ENCODE measurements at places on chromosomes 5 and 9. TPM values are rescaled to one million over a fixed set of nuclear protein-coding genes. Genes with fewer than 3 reads are reported as not detected.

DNA sequence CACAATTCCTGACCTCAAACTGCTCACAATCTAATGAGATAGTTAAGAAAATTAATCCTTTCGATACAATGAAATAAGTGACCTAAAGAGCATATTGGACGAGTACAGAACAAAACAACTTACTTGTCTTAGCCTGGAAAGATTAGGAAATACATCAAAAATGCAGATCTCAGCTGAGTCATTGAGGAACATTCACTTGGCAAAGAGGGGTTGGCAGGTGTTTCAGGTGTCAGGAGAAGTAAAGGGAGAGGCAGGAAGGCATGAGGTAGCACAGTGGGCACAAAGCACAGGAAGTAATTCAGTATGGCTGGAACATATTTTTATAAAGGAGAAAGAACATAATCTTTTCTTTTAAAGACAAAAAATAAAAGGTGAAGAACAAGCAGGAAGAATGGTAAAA lies 628.8 kb upstream of the RGMB start:
- DNase-seq = no peak

GRCh38 chr5:90569084-90569483 lies 10.5 kb downstream of the ADGRV1 start:
- no peak for DNase-seq

- no peak for DNase-seq
Measured at GRCh38 chr5:96219580-96220281, 213.3 kb downstream of the PCSK1 start.

The IL31RA gene
- 0.62 TPM for polyA plus RNA-seq

The UBE2QL1 gene
- polyA plus RNA-seq = 3.8 TPM

DNA sequence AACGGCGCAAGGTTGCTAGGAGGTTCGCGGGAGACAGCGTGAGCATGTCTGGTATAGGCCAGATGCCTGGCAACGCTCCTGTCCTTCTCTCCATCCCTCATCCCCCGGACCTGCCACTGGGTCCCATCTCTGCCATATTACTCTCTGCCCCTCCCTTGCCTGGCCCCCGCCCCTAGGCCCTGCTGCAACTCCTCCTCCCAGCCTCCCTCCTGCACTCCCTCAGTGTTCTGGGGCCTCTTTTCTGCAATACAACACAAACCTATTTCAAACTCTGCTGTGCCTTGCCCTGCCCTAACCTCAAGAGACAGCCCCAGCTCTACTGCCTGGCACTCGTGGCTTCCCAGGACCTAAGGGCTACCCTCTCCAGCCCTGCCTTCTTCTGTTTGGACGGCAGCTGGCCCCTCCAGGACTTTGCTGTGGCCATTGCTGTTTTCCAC lies 8.9 kb upstream of the DBN1 start:
- DNase-seq = no peak

GRCh38 chr9:8115570-8115969 lies 316.0 kb upstream of the DMAC1 start:
- DNase-seq = no peak

DNA sequence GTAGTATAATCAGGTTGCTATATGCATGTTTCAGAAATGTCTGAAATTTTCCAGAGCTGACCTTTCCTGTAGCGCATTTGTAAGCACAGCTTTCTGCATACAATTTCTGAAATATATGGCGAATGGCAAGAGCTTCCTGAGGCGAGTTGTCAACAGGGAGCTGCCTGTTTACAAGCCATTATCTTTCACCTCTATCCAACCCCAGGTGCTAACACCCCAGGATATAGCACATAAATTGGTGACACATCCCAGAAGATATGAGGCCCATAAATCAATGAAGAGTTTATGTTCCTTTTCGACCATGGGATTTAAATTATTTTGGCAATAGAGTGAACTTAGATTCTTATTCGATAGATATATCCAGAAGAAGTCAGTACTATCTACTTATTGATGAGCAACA lies 379.8 kb downstream of the KDM4C start:
- no peak for DNase-seq

The SLC45A2 gene
- not detected for polyA plus RNA-seq

The FRMD3 gene
- 43.9 TPM for polyA plus RNA-seq

The FOXI1 gene
- not detected for polyA plus RNA-seq

DNA sequence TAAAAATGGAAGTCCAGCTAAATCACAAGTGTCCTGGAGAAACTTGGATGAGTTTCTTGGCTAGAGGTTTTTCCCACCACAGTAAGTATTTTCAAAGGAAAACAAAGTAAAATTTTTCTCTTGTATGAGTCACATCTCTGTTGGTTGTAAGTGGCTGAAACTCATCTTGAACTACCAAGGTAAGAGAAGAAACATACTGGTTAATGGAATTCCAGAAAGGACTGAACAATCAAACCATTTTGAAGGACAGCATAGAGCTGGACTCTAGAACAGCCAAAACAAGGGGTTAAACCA lies 102.8 kb upstream of the CDKN2B start:
- no peak for DNase-seq

Measured in muscle of arm (tissue), 14 donors.